GDM1 (cell line): ENCODE measurements at places on chromosomes 2 and 18.

GRCh38 chr2:176024083-176024482 lies 22.0 kb upstream of the LNPK start:
- no peak for DNase-seq

DNA sequence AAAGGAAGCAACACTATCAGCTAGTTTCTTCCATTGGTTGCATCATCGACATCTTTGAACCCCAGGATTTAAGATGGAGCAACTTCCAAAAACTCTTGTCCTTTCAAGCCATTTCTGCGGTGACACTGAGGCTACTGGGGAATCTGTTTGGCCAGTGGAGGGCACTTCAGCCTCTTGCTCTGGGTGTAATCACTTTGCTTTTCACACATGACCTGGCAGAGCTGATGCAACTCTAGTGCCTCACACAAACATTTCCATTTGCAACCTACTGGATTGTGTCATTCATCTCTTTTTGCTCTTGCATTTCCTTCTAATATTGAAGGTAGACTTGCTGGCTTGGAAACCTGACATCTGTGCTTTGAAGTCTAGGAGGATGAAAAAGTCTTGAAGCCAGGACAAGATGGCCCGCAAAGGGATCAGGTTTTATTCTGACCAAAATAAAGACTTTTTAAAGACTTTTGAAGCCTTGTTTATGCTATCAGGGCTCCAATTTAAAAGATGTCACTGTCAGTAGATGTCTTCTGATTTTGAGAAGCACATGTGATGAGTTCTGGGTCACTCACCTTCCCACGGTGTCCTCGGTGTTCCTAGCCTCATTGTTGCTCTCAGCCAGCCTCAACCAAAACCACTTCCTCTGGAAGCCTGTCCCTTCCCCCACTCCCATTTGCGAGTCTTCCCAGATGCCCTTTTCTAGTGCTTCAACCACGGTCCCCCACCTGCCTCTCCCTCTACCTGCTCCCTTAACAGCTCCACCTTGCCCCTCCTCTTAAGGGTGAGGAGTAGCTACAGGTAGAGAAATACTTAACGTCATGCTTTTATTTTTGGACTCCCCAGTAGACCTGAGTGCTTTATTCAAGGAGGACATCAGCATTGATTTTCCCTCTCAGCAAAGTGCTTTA lies 69.7 kb upstream of the KCNE4 start:
- DNase-seq = no peak

- DNase-seq = no peak
Measured at GRCh38 chr18:6374935-6375529, 39.7 kb downstream of the L3MBTL4 start.

- peak; percentile 83 for DNase-seq
Measured at GRCh38 chr2:25362049-25362433, 20.3 kb upstream of the DNMT3A start.

DNA sequence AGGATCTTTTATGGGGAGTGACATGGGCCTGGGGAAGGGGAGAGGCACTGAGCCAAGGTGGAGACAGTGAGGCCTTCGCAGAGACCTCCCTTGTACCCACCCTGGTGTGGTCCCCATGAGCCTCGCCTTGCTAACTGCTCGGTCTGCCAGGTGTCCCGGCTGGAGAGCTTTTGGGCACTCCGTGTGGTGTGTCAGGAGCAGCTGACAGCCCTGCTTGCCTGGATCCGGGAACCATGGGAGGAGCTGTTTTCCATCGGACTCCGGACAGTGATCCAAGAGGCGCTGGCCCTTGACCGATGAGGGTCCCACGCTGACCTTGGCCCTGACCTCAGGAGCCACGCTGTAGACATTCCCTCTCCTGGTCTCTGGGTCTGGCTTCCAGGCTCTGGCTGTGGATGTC lies 11.5 kb upstream of the SLC4A3 start:
- no peak for DNase-seq

DNA sequence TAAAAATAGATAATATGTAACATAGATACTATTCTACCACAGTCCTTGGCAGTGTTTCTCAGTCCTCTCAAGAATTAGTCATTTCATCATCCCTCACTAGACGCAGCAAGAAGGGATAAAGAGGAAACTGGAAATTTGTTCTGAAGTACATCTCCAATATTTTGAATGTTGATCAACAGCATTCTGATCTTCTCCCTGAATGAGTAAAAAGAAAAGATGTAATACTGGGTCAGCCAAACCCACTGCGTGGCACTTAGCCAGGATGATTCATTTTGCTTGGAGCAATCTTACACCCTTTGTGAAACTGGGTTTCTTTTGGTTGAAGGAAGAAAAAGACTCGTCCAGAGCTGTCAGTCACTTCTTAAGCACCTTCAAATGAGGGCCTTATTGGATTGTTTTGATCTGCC lies 54.1 kb downstream of the TAF1B start:
- DNase-seq = peak; percentile 3

GRCh38 chr18:26357960-26358359 lies 131.7 kb downstream of the TAF4B start:
- no peak for DNase-seq

DNA sequence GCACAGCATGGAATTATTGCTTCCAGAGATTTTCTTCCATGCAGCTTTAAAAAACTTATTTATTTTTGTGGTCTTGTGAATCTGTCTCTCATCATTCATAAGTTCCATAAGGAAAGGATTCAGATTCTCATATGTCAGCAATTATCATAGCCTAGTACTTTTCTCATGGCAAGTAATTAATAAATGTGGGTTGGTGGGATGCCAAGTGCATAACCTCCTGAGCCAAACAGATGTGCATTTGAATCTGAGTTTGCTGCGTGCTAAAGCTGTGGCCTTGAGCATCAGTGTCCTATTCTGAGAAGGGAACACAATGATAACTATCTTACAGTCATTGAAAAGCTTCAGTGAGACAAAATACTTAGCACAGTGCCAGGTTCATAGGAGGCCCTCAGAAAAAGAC lies 331.9 kb downstream of the PDE11A start:
- no peak for DNase-seq

GRCh38 chr2:63589148-63589958 lies 590 bp downstream of the MDH1 start:
- no peak for DNase-seq

GRCh38 chr18:26653943-26654615 lies 105.7 kb upstream of the KCTD1 start:
- DNase-seq = no peak

GRCh38 chr2:74872389-74872836 lies 38.5 kb downstream of the HK2 start:
- no peak for DNase-seq

DNA sequence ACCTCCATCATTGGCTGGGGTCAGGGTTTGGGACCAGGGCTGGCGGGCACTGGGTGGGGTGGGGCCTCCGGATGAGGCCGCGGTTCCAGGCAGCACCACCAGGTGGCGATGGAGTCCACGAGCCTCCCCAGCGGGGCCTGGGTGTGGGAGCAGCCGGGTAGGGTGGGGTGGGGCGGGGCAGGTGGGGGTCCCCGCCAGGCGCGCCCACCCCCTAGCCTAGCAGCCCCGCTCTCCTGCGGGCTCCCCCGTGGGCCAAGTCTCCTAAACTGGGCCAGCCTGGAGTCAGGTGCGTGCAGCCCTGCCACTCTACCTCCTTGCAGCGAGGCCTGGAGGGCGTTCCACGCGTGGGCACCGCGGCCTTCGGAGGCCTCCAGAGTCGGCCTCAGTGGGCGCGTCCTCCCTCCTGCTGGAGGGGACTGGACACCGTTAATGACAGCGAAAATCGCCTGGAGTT lies 187.5 kb downstream of the TWIST2 start:
- no peak for DNase-seq

DNA sequence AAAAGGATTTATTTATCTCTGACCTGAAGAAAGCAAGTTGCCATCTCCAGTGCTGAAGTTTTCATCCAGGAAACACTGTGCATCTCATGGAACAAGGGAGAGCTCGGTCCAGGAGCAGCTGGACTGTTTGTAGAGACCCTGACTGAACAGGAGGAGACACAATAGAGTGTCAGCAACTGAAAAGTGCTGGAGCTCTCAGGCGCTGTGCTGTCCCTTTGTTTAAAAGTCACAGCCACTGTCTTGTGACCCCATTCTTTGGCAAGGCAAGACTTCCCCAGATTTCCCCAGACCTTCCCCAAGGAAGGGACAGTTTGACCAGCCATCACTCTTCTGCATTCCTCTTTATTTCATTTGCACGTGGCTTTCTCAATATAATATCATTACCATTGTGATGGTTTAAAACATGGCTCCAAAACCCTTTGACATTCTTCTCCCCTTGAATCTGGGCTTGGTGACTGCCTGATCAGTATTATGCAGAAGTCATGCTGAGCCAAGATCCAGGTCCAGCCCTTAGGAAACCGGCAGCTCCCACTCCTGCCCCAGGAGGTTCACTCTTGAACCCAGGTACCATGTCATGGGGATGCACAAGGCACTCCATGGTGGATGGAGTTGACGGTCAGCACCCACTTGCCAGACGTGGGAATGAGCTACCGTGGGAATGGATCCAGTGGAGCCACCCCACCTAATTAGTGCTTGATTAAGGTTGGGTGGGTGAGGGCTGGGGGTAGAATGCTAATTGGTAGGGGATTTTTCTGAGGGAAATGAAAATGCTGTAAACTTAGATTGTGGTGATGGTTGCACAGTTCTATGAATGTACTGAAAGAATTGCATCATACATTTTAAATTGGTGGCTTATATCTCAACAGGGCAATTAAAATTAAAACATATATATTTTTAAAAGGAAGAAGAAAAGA lies 497.9 kb upstream of the RAB6C start:
- DNase-seq = no peak

- no peak for DNase-seq
Measured at GRCh38 chr2:216888081-216888480, 28.2 kb upstream of the TNP1 start.

- no peak for DNase-seq
Measured at GRCh38 chr2:208407667-208408066, 1.1 kb downstream of the PTH2R start.

GRCh38 chr18:58118536-58118935 lies 74.5 kb downstream of the NEDD4L start:
- DNase-seq = no peak

DNA sequence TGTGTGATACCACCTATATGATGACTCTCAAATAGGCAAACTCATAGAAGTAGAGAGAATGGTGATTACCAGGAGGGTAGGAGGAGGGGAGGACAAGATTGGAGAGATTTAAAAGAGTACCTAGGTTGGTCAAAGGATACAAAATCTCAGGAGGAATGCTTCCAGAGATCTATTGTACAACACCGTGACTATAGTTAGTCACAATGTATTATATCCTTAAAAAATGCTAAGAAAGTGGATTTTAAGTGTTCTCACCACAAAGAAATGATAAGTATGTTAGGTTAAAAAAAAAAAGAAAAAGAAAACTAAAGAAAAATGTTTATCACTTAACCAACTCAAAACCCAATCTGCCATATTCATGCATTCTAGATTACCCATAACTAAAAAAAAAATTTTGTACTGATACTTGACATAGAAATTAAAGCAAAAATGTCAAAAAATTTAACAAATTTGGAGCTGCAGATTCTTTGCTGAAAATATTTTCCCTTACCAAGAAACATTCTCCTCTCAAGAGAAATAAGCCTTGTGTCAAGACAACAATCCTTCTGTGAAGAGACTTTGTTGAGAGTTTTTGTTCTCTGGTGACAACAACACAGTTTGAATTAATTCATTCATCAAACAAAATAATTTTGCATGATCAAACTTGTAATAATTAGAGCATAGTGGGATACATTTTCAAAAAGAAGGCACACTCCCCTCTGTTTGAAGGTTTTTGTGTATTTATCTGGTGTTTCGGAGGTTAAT lies 213.1 kb downstream of the DNER start:
- no peak for DNase-seq

- no peak for DNase-seq
Measured at GRCh38 chr2:6525475-6525964, 340.2 kb downstream of the CMPK2 start.

DNA sequence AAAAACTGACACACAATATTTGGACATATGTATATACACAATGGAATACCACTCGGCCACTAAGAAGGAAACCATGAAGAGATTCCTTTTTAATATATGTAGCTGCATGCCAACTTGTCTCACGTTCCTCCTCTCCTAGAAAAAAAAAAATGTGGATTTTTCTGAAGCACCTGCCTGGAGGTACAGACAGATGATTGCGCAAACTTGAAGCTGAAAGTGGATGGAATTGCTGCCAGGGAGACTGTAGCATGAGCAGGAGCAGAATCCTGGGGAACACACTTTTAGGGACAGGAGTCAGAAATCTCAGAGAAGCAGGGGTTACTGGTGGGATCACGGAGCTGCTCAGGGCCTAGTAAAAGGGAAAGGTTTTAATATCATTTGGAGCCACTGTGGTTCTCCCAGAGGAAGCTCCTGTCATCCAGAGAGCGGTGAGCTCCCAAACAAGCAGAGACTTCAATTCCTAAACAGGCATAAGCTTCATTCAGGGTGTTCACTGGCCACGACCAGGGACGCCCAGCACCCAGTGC lies 640 bp upstream of the SPR start:
- no peak for DNase-seq

DNA sequence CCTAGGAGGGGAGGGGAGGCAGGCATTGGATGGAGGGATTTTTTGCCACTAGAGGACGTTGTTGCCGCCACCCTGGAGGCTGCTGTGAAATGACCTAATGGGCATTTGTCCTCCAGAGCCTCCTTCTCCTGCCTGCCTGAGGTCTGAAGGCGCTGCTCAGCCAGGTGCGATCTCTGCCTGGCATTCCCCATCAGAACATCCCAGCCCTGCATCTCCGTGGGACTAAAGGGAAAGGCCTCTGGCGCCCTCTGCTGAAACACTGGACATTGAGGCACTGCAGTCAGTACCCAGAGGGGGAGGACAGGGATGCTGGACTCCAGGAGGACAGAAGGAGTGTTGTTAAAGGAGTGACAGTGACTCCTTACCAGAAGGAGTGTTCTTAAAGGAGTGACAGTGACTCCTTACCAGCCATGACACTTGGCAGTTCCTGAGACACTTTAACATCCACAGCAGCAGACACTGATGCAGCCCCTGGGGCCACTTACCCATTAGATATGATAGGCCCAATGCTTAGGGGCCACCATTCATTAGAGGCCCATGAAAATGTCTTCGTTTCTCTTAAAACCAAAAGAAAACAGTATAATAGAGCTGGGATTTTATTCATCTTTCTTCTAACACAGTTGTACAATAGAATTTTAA lies 17.0 kb downstream of the THNSL2 start:
- peak; percentile 21 for DNase-seq

GRCh38 chr18:10315522-10315921 lies 138.9 kb upstream of the APCDD1 start:
- no peak for DNase-seq

DNA sequence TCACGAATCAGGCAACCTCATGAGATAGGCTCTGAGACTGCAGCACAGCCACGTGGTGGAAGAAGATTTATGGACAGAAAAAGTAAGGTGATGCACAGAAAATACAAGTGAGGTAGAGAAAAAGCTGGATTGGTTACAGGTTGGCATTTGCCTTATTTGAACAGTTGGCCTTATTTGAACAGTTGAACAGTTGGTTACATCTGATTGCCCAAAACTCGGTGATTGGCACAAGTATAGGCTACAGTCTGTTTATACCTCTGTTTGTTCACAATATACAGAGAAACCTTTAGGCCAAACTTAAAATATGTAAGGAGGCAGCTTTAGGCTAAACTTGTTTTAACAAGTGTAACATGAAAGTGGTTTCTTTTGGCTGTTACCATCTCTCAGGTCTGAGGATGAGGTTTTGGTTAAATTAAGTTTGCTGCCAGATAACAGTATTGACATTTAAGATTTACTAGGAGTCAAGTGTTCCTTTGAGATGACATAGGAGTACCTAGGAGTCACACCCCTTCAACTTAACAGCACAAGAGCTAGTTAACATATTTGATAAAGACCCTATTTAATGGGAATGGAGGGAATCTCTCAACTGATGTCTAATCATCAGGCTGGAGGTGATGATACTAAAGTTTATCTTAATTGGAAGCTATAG lies 16.5 kb upstream of the GPR155 start:
- DNase-seq = no peak

GRCh38 chr2:176793792-176794191 lies 418.8 kb upstream of the HNRNPA3 start:
- no peak for DNase-seq
